ENCODE measurements at places on chromosomes 12 and 14.

- no peak for DNase-seq
Observed at GRCh38 chr12:103596981-103597380, 9.9 kb downstream of the STAB2 start.

DNA sequence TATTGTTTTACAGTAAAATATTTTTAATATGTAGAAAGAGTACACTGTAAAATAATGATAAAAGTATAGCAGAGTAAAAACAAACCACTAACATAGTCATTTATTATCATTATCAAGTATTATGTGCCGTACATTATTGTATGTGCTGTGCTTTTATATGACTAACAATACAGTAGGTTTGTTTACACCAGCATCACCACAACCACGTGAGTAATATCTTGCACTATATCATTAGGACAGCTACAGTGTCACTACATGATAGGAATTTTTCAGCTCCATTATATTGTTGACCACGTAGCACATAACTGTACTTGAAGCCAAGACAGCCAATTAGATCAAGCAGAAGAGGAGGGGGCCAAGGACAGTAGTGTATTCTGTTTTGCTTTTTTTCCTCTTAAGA lies 415.4 kb downstream of the RAD51B start:
- DNase-seq = no peak

DNA sequence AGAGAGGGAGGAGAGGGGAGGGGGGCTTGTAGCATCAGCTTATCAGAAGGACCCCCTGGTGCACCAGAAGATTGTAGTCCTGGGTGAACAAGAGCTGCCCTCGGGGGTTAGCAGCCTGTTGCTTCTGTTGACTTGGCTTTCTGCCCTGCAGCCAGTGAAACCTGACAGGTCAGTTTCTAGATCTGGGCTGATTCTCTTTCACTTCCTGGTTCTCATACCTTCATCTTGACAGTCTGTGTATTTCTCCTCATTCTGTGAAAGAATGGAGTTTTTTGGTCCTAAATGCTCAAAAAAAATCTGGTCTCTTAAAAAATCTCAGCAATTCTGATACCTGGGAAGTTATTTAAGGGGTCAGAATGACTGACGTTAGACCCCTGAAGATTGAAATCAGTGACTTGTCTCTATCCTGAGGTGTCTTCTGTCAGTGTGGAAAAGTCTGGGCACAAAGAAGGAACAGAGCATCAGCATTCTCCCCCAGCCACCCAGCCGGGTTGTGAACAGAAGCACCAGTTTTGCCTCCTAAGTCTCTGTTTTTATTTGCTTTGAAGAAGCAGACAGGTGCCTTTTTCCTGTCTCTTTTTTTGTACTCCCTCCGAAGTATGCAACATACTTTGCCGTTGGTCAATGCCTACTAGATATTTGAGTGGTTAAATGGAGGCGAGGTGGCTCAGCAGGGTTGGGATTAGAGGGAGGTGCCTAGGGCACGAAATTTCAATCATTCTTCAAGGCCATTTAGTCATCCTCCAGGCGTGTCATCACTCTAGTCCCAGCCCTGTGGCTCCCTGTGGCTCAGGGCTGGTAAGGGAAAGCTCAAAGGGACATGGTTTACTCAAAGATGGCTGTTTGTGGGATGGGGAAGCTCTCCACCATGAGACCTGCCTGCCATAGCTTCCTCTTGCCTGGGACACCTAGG lies 24.0 kb downstream of the TTC9 start:
- no peak for DNase-seq

GRCh38 chr14:95522116-95522515 lies 5.7 kb upstream of the SYNE3 start:
- DNase-seq = no peak

DNA sequence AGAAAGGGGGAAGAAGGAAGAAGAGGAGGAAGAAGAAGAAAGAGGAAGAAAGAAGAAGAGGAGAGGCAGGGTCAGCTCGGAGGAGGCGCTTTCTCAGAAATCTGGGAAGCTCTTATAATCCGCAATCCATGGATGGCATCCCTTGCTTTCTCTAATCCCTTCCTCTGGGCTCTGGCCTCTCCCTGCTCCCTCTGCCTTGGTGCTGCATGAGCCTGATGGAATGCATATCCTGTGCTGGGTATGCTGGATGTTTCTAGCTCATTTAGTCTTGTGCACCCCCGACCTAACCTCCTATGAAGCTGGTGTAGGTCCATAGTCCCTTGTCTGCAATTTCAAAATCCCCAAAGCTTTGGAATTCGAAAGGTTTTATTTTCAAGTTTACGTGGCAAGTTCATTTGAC lies 94.2 kb upstream of the MYL2 start:
- no peak for DNase-seq

- no peak for DNase-seq
Observed at GRCh38 chr14:81516986-81517797, 16.5 kb downstream of the SEL1L start.

- no peak for DNase-seq
Observed at GRCh38 chr14:101234244-101234937, 326.9 kb upstream of the DIO3 start.

DNA sequence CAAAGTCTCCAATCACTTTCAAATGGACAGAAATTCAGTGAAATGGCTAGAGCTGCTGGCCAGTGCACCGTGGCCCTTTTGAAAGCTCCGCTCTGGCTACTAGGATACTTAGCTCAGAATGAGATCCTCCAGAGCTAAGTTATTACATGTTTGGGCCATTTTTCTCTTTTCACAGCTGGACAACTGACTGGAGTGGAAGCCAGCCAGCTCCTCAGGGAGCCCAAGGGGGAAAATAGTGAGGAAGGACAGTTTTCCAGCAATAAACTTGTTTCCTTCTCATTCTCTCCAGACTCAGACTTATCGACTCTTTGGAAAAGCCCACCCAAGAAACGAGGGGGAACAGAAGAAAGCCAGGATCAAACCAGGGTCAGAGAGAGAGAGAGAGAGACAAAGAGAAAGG lies 266.0 kb downstream of the KSR2 start:
- DNase-seq = no peak

DNA sequence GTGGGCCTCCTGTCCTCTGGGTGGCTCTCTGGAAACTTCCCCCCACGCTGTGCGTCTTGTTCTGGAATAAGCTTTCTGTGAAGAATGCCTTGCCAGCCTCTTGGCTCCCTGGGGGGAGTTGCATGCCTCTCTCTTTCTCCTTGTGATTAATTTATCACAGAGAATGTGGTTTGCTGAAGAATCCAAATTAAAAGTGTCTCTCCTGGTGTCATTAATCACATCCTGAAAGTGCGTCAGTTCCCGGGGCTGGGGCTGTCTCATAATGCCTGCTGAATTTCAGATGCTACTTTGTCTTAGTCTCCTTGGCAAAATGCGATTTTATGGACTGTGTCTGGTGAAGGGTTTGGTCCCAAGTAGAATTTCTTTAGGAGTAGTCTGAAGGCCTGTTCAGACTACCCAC lies 787.7 kb upstream of the TMEM132C start:
- DNase-seq = no peak

GRCh38 chr12:120362516-120363273 lies 6.3 kb downstream of the MSI1 start:
- DNase-seq = no peak

DNA sequence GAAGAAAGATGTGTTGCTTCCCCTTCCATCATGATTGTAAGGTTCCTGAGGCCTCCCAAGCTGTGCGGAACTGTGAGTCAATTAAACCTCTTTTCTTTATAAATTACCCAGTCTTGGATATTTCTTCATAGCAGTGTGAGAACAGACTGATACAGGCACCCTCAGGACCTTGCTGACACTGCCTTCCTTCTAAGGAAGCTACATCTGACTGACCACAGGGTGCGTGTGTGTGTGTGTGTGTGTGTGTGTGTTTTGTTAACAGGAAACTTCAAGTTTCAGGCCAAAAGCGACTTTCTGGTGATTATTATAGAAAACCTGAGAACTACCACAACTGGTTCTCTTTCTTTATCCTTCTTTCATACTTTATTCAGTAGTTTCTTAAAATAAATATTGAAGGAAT lies 149.0 kb downstream of the CAPZA3 start:
- no peak for DNase-seq

DNA sequence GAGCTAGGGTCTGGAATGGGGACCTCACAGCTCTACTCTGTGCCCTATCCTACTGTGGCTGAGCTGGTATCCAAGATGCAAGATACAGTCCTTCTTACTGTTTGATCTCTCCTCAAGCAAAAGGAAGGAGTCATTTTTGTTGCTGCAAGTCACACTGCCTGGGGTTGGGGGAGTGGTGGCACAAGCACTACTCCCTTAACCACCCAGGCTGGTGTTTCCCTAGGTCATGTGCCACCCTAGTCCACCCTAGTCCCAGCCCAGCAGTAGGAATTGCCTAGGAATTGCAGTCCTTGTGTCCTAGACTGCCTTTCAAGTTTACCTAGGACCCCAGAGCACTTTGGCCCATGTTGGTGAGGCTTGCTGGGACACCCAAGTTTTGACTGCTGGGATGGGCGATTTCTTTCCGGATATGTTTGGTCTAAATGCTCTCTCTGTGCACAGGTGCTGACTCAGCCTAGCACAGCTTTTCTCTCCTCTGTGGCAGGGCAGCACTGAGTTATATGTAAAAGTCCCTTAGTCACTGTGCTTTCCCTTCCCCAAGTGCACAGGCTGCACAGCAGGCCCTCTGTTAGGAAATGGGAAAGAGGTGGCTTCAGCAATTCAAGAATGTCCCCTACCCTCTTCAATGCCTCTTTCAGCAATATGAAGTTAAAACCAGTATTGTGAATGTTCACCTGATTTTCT lies 54.9 kb downstream of the SLC6A15 start:
- no peak for DNase-seq

- no peak for DNase-seq
Observed at GRCh38 chr14:37559386-37559785, 35.7 kb downstream of the FOXA1 start.

DNA sequence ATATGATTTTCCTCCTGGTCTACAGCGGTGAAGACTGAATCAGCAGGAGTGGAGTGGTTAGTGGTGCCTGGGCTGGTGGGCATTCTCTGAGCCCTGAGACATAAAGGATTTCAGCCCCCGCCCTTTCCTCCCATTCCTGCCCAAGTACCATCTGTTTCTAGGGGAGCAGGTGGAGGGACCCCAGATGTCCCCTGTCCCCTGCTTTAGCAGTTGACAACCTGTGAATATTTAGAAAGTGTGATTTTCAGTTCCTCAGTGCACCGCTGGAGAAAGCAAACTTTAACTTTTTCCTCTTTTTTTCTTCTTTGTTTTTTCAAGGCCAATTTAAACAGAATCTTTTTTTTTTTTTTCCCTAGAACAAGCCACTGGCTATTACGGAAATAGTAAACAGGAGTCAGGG lies 163.8 kb upstream of the MYL2 start:
- no peak for DNase-seq

- DNase-seq = no peak
Observed at GRCh38 chr14:66610154-66610563, 102.2 kb downstream of the GPHN start.

- DNase-seq = no peak
Observed at GRCh38 chr14:105324080-105324778, 9.7 kb downstream of the PACS2 start.

DNA sequence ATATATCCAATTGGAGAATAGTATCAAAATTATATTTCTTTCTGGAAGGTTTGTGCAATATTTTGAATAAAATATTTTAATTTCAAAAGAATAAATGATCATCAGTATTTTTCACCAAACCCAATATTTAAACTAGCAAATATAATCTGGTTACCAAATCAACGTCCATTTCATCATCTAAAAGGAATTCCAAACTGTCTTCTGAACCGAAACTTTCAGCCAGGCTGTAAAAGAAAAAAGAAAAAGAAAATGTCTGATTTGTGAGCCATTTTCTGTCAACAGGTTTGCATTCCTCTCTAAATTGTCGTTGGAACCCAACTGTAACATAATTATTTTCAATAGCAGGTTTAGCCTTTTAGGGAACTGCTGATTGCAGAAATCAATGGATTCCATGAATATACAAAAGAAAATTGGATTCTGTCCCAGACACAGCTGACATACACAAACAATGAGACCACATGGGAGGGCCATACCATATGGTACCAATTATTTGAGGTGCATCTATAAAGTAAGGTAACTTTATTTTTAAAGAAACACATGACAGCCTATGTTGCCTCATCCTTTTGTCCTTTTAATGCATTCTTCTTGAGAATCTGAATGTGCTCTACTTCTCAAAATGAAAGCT lies 22.7 kb downstream of the SNRPF start:
- DNase-seq = no peak

GRCh38 chr12:125540580-125541204 lies 475.5 kb downstream of the AACS start:
- DNase-seq = no peak

GRCh38 chr14:80298491-80299017 lies 87.2 kb upstream of the DIO2 start:
- DNase-seq = no peak

DNA sequence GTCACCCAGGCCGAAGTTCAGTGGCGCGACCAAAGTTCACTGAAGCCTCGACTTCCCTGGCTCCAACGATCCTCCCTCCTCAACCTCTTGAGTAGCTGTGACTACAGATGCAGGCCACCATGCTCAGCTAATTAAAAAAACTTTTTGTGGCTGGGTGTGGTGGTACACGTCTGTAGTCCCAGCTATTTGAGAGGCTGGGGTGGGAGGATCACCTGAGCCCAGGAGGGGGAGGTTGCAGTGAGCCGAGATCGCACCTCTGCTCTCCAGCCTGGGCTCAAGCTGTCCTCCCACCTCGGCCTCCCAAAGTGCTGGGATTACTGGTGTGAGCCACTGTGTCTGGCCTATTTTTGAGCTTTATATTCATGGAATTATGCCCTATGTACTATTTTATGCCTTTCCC lies 18.1 kb upstream of the RAD52 start:
- no peak for DNase-seq

DNA sequence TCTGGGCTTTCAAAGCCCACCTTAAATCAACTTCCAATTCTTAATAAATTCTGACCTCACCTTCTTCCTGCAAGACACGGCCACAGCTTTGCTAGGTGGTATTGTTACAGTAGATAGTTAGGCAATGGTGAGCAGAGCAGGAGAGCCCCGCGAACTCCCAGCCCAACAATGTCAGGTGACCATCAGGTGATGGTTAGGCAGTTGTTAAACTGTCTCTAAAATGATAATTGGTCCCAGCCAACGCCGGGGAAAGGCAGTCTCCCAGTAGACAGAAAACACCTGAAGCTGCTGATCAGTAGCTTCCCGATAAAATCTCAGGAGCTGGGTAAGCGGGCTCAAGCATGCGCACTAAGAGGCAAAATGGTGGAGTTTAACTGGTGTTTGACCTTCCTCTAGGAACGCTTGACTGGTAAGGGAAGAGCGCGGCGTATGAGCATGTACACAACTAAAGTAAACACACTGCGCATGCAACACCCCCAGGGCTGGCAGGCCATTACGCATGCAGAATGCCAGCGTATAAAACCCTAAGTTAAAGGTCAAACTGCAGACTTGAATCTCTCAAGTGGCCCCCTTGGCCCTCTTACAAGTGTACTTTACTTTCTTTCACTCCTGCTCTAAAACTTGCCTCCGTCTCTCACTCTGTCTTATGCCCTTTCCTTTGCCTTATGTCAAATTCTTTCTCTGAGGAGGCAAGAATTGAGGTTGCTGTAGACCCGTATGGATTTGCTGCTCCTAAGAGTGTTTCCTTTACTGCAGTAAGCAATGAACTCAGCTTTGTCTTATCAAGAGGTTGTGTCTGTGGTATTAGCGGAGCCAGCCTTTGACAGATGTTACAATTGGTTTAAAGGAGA lies 113.5 kb downstream of the C12orf75 start:
- DNase-seq = no peak

- no peak for DNase-seq
Observed at GRCh38 chr12:32567296-32567674, 111.8 kb upstream of the DNM1L start.
